ENCODE measurements at places on chromosomes 1 and 21.

GRCh38 chr1:54834007-54834541 is 33.0 kb upstream of the TTC22 start:
- no peak for DNase-seq

DNA sequence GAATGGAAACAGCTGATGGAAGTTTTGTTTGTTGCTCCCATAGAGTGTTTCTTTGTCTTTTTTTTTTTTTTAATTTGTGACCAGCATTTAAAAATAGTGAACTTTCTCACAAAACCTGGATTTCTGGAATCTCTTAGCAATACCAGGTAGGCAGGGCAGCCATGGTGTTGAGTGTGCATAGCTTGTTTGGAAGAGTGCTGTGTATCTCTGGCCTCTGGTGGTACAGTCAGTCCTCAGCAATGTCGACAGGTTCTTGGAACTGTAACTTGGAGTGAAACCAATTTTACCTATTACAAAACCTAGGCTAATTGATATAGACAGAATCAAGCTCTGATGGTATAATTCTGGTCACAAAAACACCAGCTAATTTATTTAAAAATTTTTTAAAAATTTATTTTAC is 6.7 kb downstream of the AADACL3 start:
- no peak for DNase-seq

DNA sequence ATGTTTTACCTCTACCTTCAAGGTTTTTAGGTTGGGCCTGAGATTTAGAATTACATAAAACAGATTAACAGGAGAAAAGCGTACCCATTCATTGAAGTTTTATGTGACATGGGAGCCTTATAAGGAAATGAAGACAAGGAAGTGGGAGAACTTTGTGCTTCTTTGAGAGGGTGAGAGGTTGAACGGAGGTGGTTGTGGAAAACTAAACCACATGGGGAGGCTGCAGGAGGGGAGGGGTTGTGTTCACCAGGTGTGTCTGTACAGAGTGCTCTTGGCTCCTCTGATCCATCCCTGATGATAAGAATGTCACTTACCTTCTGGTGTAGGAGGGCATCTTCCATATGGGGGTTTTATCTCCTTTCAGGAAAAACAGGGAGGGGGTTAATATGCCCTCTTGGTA is 2.7 kb downstream of the SLX9 start:
- DNase-seq, result no peak

GRCh38 chr21:42597487-42598158 is 55.8 kb upstream of the PDE9A start:
- no peak for DNase-seq

GRCh38 chr1:186987065-186987464 is 158.3 kb downstream of the PLA2G4A start:
- no peak for DNase-seq

DNA sequence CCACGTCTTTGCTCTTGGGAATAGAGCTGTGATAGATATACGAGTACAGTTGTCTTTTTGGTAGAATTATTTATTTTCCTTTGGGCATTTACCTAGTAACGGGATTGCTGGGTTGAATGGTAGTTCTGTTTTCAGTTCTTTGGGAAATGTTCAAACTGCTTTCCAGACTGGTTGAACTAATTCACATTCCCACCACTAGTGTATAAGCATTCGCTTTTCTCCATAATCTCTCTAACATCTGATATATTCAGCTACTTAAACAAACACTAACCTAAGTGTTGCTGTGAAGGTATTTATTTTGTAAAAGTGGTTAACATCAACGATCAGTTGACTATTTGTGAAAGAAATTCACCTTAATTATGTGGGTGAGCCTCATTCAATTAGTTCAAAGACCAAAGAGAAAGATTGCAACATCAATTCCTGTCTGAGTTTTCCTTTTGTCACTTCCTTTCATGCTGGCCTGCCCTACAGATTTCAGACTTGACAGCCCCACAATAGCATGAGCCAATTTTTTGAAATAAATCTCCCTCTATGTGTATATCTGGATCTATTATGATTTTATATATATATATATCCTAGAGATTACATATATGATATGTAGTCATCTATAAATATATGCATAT is 26.7 kb upstream of the DUSP10 start:
- DNase-seq, result no peak

GRCh38 chr1:39129514-39129913 is 75.0 kb upstream of the MACF1 start:
- peak; percentile 52 for DNase-seq

- peak; percentile 46 for DNase-seq
These were observed 206.3 kb downstream of the COL11A1 start for GRCh38 chr1:102901996-102902395.
